ENCODE measurements at places on chromosomes 16 and 17. TPM values are rescaled to one million over a fixed set of nuclear protein-coding genes. Genes with fewer than 3 reads are reported as not detected.
A peak's percentile ranks its signal among the peaks of the same experiment; 100 is the strongest.

GRCh38 chr16:80931801-80932707 lies 74.6 kb downstream of the CMC2 start:
- peak; percentile 48 for DNase-seq
- no peak overlapping the region for H3K27ac ChIP-seq
- peak overlapping the region; percentile 35 for H3K4me3 ChIP-seq
- H3K27me3 ChIP-seq: peaks cover 12% of the 10 kb centered on the region

GRCh38 chr17:62628831-62629555 lies 1.5 kb downstream of the MRC2 start:
- no peaks in the 10 kb centered on the region for H3K36me3 ChIP-seq
- peak; percentile 21 for DNase-seq
- no peaks in the 10 kb centered on the region for H3K27me3 ChIP-seq

The ST6GALNAC2 gene
- total RNA-seq: not detected

DNA sequence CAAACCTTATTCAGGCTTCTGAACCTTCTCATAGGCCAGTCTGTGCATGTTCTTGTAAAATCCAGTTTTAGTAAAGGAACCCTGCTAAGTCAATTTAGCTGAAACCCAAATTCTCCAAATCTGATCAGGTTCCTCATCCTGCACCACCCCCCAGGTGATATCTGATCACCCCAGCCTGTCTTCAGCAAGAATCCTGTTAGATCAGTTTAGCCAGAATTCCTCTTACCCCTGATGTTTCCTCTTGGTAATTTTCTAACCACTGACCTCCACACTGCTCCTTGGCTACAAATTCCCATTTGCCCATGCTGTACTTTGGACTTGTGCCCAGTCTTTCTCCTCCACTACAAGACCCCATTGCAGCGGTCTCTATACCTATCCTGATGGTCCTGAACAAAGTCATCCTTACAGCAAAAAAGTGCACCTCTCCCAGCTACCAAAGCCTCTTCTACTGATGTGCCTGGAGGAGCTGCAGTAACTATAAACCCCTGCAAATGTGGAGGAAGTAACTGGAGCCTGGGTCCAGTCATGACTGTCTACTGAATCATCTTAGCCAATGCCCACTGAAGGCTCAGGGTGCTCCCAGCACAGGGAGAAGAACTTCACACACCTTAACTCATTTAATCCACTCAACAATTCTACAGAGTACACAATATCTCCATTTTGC lies 23.8 kb downstream of the TEX14 start:
- no peak overlapping the region for H3K4me3 ChIP-seq
- no peaks in the 10 kb centered on the region for H3K4me1 ChIP-seq
- no peak overlapping the region for H3K27ac ChIP-seq
- DNase-seq: no peak
- H3K36me3 ChIP-seq: no peaks in the 10 kb centered on the region

The EXOC3L1 gene
- total RNA-seq: 0.32 TPM

The SLC5A10 gene
- not detected for total RNA-seq

The KRT36 gene
- not detected for total RNA-seq

DNA sequence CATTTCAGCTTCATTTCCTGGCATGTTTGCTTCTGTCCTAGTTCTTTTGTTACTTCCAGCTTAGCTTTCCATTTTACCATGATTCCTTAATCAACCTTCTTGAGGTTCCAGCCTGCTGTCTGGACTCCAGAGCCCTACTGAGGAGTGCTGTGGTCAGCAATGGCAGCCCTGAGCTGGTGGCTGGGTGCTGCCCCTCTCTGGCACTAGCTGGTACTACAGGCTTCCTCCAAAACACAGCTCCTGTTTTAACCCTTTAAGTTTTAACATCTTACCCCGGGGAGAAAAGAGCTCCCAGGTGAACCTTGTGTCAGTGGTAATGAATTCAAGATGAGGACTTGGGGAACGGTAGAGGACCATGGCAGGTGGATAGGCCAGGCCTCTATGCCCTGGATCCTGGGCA lies 395.5 kb downstream of the TMEM114 start:
- H3K36me3 ChIP-seq: no peaks in the 10 kb centered on the region
- no peaks in the 10 kb centered on the region for H3K4me1 ChIP-seq
- H3K27me3 ChIP-seq: no peaks in the 10 kb centered on the region
- H3K4me3 ChIP-seq: no peak overlapping the region

The CD300LF gene
- total RNA-seq: not detected

The TMEM101 gene
- 12.7 TPM for total RNA-seq

The SULT1A1 gene
- total RNA-seq: 8.9 TPM

The IRX3 gene
- 22.9 TPM for total RNA-seq

GRCh38 chr17:42023524-42024349 lies 3.8 kb downstream of the NKIRAS2 start:
- H3K27me3 ChIP-seq: no peaks in the 10 kb centered on the region
- H3K27ac ChIP-seq: no peak overlapping the region
- no peaks in the 10 kb centered on the region for H3K36me3 ChIP-seq
- H3K4me1 ChIP-seq: no peaks in the 10 kb centered on the region
- H3K4me3 ChIP-seq: no peak overlapping the region
- DNase-seq: no peak

- DNase-seq: no peak
- H3K4me3 ChIP-seq: no peak overlapping the region
- no peaks in the 10 kb centered on the region for H3K36me3 ChIP-seq
- no peak overlapping the region for H3K27ac ChIP-seq
- H3K4me1 ChIP-seq: peaks cover 15% of the 10 kb centered on the region
These were observed 12.8 kb downstream of the TSPOAP1 start for GRCh38 chr17:58315750-58316149.

The C17orf78 gene
- not detected for total RNA-seq

DNA sequence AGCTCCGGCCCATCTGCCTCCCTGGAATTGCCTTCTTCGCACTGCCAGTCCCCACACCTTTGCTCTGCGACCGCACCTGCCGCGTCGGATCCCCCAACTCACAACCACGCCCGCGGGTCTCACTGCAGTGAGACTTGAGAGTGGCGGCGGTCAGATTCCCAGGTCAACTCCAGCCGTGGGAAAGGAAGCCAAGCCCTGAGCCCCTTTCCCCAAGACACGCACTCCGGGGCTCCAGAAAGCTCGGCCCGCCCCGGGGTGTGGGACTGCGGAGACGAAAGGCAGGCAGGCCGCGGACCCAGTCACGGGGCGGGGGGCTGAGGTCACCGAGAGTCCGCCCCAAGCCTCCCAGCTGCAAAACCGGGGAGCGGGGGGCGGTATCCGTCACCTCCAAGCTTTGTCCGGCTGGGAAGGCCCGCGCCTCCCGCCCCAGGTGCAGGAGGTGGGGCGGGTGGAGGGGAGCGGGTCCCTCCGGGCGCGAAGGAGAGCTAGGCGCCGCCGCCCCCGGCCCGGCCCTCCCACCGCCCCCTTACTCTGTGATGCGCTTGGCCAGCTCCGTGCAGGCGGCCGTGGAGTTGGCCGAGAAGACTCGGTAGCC lies 615 bp downstream of the PRPSAP1 start:
- H3K27ac ChIP-seq: peak overlapping the region; percentile 96
- H3K4me1 ChIP-seq: peaks cover 6% of the 10 kb centered on the region
- H3K27me3 ChIP-seq: no peaks in the 10 kb centered on the region
- H3K36me3 ChIP-seq: no peaks in the 10 kb centered on the region
- no peak for DNase-seq
- H3K4me3 ChIP-seq: peak overlapping the region; percentile 74

- peaks cover 73% of the 10 kb centered on the region for H3K4me1 ChIP-seq
- peak; percentile 98 for DNase-seq
- no peaks in the 10 kb centered on the region for H3K36me3 ChIP-seq
- no peak overlapping the region for H3K4me3 ChIP-seq
- H3K27me3 ChIP-seq: no peaks in the 10 kb centered on the region
These were observed 286.6 kb downstream of the SOX9 start for GRCh38 chr17:72407336-72407909.

The VAT1L gene
- 0.09 TPM for total RNA-seq

The SKAP1 gene
- total RNA-seq: not detected

DNA sequence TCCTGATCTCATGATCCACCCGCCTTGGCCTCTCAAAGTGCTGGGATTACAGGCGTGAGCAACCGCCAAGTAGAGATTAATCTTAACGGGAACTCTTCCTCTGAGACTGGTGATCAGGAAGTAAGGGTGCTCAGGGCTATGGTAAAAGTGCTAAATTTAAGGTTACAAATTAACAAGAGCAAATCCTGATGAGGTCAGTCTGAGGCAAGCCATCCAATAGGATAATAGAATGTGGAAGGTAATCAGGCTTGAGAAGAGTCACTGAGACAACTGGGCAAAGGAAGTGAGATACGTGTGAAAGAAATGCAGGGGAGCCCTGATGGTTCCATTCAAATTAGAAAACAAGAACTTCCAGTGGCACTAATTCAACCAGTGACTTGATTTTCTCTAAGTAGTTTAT lies 69.1 kb downstream of the CACNG1 start:
- H3K36me3 ChIP-seq: peaks cover 21% of the 10 kb centered on the region
- no peak for DNase-seq
- H3K27me3 ChIP-seq: no peaks in the 10 kb centered on the region
- no peaks in the 10 kb centered on the region for H3K4me1 ChIP-seq

- no peaks in the 10 kb centered on the region for H3K27me3 ChIP-seq
- no peaks in the 10 kb centered on the region for H3K4me1 ChIP-seq
- no peak overlapping the region for H3K4me3 ChIP-seq
- peaks cover 6% of the 10 kb centered on the region for H3K36me3 ChIP-seq
These were observed 22.9 kb downstream of the ALDH3A2 start for GRCh38 chr17:19671433-19671832.

The DHX58 gene
- total RNA-seq: 3.3 TPM

- peaks cover 71% of the 10 kb centered on the region for H3K36me3 ChIP-seq
- H3K27me3 ChIP-seq: no peaks in the 10 kb centered on the region
- H3K4me1 ChIP-seq: peaks cover 16% of the 10 kb centered on the region
- H3K4me3 ChIP-seq: peak overlapping the region; percentile 97
- peak overlapping the region; percentile 100 for H3K27ac ChIP-seq
These were observed 3.8 kb downstream of the IGF2BP1 start for GRCh38 chr17:49000943-49001342.

- H3K27me3 ChIP-seq: no peaks in the 10 kb centered on the region
- no peak overlapping the region for H3K4me3 ChIP-seq
- no peak overlapping the region for H3K27ac ChIP-seq
- H3K4me1 ChIP-seq: peaks cover 5% of the 10 kb centered on the region
These were observed 17.1 kb downstream of the AKAP1 start for GRCh38 chr17:57102122-57102521.

DNA sequence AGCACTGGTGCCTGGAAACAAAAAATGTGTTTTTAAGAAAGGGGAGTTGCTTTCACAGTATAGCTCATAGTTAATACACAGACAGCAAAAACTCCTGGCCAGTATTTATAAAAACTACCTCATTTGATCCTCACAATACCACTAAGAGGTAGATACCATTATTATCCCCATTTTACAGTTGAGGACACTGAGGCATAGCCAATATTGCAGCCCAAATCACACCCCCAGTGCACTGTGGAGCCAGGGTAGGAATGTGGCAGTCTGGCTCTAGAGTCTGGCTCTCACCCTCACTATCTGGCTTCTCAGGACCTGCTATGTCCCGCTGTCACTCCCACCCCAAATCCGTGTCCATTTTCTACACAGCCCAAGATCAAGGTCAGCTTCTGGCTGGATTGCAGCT lies 2.6 kb downstream of the ARHGAP23 start:
- H3K4me1 ChIP-seq: no peaks in the 10 kb centered on the region
- no peak overlapping the region for H3K27ac ChIP-seq
- H3K36me3 ChIP-seq: no peaks in the 10 kb centered on the region
- DNase-seq: no peak
- no peaks in the 10 kb centered on the region for H3K27me3 ChIP-seq

GRCh38 chr16:58413359-58413758 lies 21.1 kb downstream of the GINS3 start:
- H3K27ac ChIP-seq: no peak overlapping the region
- no peaks in the 10 kb centered on the region for H3K4me1 ChIP-seq
- H3K4me3 ChIP-seq: no peak overlapping the region
- no peak for DNase-seq
- H3K36me3 ChIP-seq: no peaks in the 10 kb centered on the region

GRCh38 chr16:65122724-65123395 lies 997 bp upstream of the CDH11 start:
- H3K4me3 ChIP-seq: peak overlapping the region; percentile 79
- H3K27ac ChIP-seq: peak overlapping the region; percentile 87
- H3K36me3 ChIP-seq: peaks cover 6% of the 10 kb centered on the region
- H3K27me3 ChIP-seq: no peaks in the 10 kb centered on the region
- DNase-seq: peak; percentile 70

DNA sequence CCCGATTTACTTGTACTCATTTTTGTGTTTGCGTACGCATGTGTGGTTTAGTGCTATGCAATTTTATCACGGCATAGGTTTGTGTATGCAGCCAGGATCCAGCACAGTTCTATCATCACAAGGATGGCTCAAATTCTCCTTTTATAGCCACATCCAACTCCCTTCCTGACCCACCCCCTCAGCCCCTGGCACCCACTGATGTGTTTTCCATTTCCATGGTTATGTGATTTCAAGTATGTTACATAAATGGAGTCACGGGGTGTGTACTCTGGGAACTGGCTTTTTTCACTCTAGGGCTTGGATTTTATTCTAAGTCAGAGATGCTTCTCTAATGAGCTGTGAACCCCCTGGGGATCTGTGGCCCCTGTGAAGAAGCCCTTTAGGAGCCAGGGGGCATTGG lies 16.8 kb downstream of the IL4R start:
- H3K27me3 ChIP-seq: no peaks in the 10 kb centered on the region
- H3K36me3 ChIP-seq: no peaks in the 10 kb centered on the region
- H3K27ac ChIP-seq: peak overlapping the region; percentile 52
- H3K4me1 ChIP-seq: peaks cover 41% of the 10 kb centered on the region
- peak; percentile 67 for DNase-seq
- no peak overlapping the region for H3K4me3 ChIP-seq

The TSNAXIP1 gene
- total RNA-seq: 1.6 TPM

The ABCA9 gene
- total RNA-seq: 2.1 TPM

DNA sequence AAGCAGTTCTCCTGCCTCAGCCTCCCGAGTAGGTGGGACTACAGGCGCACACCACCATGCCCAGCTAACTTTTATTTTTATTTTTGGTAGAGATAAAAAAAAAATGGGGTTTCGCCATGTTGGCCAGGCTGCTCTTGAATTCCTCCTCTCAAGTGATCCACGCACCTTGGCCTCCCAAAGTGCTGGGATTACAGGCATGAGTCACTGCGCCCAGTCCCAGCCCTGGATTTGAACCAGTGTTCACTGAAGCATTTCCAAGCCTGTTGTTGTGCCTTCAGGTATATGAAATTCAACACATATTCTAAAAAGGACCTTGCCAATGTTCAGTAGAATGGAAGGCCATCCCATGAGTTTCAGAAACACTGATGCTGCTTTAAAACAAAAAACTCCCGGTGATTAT lies 165.3 kb downstream of the SLC39A11 start:
- H3K4me3 ChIP-seq: no peak overlapping the region
- H3K27me3 ChIP-seq: no peaks in the 10 kb centered on the region
- no peak for DNase-seq
- H3K36me3 ChIP-seq: no peaks in the 10 kb centered on the region

- no peaks in the 10 kb centered on the region for H3K36me3 ChIP-seq
- H3K27me3 ChIP-seq: no peaks in the 10 kb centered on the region
- no peak for DNase-seq
- no peak overlapping the region for H3K27ac ChIP-seq
- H3K4me1 ChIP-seq: no peaks in the 10 kb centered on the region
These were observed 1.0 kb downstream of the GSDMA start for GRCh38 chr17:39963829-39964228.

GRCh38 chr17:72862276-72862999 lies 230.1 kb downstream of the SLC39A11 start:
- H3K27ac ChIP-seq: no peak overlapping the region
- no peaks in the 10 kb centered on the region for H3K36me3 ChIP-seq
- H3K27me3 ChIP-seq: no peaks in the 10 kb centered on the region
- H3K4me1 ChIP-seq: peaks cover 4% of the 10 kb centered on the region

All from A673 (cell line).